Vagina (tissue), 2 donors: ENCODE measurements at places on chromosomes 13 and 19.

- no peak for DNase-seq
Observed at GRCh38 chr19:44818466-44819031, 9.6 kb downstream of the BCAM start.

DNA sequence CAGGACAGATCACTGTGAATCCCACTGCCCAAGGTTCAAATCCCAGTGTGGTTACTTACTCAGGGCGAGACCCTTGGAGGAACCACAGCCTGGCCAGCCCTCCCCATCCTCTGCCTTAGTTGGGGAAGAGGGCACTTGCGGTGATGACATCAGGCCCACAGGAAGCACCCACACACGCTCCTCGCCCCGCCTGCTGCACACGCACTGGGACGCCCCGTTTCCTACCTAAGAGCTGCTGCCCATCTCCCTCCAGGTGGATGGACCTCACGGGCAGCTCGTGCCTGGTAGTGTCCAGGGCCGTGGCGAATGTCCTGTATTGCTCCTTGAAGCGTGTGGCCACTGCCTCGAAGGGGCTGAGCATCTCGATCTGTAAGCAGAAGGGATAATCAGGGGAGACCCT is 19.6 kb downstream of the HAUS8 start:
- no peak for DNase-seq

GRCh38 chr13:80668452-80668851 is 327.5 kb upstream of the SPRY2 start:
- no peak for DNase-seq

GRCh38 chr13:33537026-33537425 is 251.5 kb upstream of the STARD13 start:
- DNase-seq, result no peak

GRCh38 chr19:294946-295686 is 3.9 kb upstream of the PLPP2 start:
- DNase-seq, result no peak
